Hematopoietic multipotent progenitor cell treated with erythropoietin and hydrocortisone succinate and interleukin-3 and kit ligand, for 4 days (in vitro differentiated cells): ENCODE measurements at places on chromosomes 7 and 10.

DNA sequence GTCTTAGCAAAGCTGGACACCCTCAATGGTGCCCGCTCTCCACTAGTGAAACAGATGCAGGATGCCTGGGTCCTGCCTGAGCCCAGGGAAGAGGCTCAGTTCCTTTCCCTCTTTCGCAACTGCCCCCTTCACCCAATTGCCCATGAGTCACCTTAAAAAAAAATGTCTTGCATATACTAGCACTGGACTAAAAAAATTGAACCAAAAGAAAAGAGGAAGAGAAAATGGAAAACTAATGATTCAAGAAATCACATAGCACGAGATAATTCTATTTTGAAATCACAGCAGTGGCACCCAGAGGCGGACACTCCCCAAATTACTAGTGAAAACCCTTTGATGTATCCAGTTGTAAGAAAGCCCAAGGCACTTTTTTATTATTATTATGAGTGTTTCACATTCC lies 972.5 kb downstream of the LRMDA start:
- peak; percentile 24 for DNase-seq

DNA sequence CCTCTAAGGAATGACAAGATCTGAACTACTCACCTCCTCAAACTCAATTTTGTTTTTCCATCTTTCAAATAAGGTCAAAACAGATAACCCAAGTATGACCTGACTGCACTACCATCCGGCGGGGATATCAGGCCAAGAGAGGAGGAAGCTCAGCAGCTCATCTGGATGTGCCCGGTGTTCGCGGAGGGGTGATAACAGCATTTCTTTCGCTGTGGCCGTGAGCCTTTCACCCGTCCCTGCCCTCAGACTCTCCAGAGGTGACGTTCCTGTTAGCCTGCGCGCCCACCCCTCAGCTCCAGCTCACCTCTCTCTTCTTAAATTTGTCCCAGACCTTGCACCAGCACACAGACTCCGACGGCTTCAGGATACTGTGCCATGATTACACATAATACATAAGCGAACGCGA lies 526 bp downstream of the ZNF248 start:
- DNase-seq: peak; percentile 75

DNA sequence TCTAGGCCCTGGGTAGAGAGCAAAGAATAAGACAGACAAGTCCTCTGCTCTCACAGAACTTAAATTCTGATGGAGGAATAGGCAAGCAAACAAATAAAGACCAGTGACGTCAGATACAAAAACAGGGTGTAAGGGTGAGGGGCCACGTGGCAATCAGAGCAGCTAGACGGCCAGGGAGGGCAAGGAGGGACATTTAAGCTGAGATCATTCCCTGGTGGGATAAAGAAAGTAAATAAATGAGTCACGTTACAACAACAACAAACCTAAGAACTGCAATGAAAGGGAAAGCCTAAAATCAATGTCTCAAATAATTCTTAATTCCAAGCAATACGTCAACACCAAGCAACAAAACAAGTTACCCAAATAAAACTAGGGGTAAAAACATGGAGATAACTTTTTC lies 21.8 kb downstream of the STN1 start:
- no peak for DNase-seq

GRCh38 chr10:114402871-114403540 lies 1.3 kb downstream of the AFAP1L2 start:
- DNase-seq: peak; percentile 10

- DNase-seq: no peak
Observed at GRCh38 chr10:72336259-72337038, 18.3 kb downstream of the DNAJB12 start.

DNA sequence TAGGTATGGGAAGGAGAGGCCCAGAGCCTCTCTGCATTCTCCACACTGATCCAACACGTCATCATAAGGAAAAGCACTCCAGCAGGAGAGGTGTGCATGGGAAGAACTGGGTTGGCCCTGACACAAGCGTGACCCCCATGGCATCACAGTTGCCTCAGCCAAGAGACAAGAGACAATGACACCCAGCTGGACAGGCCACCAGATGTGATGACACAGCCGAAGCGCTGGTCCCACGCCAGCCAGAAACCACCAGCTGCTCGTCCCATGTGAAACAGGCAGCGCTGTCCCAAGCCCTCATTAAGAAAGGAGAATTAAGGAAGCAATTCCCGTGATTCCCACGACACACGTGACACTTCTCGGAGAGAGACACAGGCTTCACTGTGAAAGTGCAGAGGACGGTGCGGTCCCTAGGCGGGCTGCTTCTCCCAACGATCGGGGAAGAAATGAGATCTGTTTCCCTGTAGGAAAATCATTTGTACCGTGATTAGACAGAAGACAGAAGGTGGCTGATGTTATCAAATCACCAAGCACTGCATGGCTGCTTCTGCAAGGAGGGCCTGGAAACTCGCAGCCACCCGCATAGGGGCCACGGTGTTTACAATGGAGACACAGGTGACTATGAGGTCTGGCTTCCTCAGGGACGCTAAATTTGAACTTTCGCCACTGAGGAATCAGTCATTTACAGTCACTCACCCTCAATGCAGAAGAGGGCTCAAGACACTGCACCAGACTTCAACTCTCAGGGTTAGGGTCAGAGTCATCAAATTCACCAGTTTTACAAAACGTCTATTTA lies 74.5 kb downstream of the DIP2C start:
- no peak for DNase-seq

DNA sequence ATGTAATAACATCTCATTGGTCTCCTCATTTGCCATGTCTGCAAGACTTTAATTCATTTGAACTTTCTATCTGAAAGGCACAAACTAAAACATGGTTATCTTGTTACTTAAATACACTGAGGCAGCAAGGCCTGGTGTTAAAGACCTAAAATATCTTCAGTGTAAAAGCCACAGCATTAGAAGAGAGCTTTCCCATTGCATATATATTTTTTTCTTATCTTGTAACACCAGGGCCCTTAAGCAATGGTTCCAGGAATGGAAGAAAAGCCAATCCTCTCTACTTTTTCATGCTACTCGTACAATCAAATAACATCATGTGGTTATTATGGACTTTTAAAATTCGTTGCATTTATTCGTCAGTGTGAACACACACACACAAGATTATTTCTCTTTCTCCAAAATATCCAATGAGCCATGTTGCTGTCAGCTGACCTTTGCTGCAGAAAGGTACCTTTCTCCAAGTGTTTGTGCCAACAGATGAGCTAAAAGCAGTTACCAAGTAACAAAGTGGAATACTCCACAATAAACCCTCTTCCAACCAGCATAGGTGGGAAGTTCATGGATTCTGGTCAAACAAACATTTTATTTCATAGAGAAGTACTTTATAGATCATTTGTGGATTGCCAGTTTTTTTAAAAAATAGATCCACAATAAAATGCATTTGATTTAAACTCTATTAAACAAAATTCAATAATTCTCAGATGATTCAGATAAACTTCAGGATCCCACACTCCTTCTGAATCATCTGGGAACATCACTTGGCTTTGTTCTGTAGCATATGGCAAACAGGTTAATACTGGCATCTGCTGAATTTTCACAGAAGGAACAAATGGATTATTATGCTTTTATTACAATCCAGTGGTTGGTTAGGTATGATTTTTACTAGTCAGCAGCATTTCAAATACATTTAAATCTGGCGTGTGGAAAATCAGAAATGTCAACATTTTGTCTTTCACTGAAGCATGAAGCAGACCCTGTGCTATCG lies 63.3 kb upstream of the AGBL3 start:
- peak; percentile 12 for DNase-seq

DNA sequence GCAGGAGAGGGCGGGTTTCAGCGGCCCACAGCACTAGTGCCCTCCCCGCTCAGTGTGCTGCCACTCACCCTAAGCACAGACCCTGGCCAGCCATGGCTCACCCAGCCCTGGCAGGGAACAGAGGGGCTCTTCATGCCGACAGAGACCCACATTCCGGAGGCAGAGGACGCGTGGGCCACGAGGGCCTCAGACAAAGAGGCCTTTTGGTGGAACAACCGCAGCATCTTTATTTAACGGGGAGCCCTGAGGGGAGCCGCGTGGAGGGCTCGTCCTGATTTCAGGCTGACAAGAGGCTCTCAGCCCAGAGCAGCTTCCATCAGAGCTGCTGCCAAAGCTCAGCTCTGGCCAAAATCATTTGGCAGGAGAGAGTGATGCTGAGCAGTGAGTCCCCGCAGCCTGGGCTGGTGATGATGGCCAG lies 127.8 kb downstream of the SH3PXD2A start:
- DNase-seq: no peak

DNA sequence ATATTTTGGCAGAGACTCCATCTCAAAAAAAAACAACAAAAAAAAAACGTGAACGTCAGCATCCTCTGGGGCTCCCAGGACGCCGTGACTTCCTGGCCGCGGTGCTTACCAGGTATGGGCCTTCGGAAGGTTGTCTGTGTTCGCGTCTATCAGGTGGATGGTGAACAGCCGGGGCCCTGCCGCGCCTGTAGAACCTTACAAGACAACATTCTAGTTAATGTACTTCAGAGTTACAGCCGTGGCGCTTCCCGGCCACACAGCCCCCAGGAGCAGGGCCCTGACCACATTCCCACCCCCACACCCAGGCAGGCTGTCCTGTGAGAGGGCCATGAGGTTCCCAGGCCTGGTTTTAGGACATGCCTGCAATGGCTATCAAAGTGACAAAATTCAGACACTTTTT lies 111.0 kb downstream of the SMURF1 start:
- DNase-seq: no peak

DNA sequence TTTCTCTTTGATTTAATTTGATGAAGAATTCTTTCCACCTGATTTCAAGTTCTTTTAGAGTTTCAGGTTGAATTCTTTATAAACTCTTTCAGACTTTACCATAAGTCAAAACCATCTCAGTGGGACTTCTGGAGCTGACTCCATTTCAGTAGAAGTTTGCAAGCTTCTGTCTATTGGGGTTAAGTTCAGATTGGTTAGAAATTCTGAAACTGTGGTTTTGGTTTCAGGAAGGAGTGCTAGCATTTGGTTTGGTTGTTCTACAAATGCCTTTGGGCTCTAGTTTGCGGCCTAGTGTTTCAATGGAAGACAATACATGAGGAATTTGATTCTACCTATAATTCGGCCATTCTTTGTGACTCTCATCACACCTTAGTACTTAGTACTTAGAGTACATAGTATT lies 176.8 kb upstream of the RHOBTB1 start:
- no peak for DNase-seq
